NCI-H748 treated with DMSO at 0.1 percent for 48 hours (cell line): ENCODE measurements at places on chromosomes 6 and 20.

- peak; percentile 41 for DNase-seq
Measured at GRCh38 chr6:3259491-3259958, 778 bp downstream of the PSMG4 start.

DNA sequence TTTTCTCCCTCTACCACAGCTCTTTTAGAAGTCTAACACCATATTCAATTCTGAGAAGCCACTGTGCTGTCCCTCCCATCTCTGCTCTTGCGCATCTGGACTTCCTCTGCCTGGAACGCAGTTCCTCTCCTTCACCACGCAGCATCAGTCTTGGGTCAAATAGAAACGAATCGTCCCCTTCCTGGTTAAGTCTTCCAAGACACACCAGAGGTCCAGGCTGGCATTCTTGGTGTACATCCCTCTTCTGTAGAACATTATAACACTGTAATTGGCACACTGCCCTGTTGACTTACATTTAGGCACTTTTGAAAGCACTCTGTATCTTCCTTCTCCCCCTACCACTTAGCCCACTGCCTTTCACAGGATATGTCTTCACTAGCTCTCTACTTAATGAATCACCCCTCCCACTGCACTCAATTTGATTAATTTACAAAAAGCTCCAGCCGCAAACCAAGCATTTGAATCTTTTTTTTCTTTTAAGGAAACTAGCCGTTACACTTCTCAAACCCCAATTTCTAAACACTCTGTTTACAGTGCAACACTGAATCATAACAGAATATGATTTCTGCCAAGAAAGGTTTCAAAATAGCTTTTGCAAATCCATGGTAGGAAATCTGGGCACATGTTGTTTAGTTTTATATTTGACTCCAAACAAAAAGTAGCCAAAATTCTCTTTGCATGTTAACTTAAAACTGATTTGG lies 140.8 kb upstream of the CARMIL1 start:
- DNase-seq, result no peak

DNA sequence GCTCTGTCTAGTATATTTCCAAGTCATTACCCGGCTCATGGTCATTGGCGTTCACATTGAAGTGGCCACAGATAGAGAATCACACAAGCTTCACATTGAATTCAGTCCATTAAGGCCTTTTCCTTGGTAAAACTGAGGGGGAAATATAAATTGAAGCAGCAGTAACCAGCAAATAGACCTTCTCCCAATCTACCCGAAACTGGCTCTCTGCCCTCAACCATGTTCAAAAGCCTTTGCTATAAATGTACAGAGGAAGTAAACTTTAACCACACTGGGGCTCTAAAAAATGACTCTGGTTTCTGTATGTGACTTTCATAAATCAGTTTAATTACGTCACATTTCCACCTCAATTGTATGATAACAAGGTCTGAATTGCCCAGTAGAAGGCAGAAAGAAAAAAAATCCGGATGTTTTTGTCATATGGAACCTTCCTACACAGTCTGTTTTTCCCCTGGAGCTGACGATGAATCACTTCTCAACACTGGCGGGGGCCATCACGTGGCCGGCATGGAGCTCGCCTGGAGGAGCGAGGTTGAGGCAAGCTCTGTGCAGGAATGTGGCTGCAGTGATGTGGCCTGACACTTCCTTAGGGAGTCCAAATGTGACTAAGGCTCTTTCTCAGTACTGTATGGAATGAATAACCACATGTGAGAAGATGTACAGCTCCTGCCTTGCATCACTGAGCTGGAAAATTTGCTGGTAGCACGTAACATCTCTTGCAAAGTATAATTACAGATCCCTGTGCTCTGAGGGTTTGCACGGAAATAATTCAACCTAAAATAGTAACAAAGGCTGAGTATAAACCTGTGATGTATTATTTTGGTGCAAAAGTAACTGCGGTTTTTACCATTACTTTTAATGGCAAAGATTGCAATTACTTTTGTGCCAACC lies 58.6 kb upstream of the SNX9 start:
- no peak for DNase-seq

- peak; percentile 66 for DNase-seq
Measured at GRCh38 chr6:40308533-40309306, 278.4 kb downstream of the LRFN2 start.

- DNase-seq, result no peak
Measured at GRCh38 chr6:34110610-34111009, 35.3 kb downstream of the GRM4 start.

DNA sequence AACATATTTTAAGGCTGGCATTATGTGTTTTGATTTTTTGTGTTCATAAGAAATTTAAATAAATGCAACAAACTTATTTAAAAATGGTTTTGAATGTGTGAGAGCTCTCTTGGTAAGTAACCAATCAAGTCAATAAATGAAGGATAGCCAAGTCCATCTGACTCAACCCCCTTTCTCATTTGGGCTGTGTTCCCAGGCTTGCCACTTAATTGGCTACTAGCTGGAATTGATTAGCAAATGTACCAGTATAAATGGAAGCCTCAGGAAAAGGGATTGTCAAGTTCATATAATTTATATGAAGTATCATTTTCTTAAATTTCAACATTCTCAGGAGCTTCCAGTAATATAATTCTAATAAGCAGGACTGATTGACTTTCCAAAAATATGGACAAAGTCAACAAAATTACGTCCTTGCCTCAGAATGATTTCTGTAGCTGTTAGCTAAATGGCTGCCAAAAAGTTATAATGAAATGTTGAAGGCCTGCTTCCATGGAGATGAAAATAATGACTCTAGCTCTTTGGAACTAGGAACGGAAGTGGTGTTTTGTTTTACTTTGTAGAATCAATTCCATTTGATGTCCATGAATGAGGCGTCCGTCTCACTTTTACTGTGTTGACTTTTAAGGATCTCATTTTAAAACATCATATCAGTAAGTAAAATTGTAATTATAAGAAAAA lies 614.9 kb downstream of the CDH26 start:
- peak; percentile 86 for DNase-seq

DNA sequence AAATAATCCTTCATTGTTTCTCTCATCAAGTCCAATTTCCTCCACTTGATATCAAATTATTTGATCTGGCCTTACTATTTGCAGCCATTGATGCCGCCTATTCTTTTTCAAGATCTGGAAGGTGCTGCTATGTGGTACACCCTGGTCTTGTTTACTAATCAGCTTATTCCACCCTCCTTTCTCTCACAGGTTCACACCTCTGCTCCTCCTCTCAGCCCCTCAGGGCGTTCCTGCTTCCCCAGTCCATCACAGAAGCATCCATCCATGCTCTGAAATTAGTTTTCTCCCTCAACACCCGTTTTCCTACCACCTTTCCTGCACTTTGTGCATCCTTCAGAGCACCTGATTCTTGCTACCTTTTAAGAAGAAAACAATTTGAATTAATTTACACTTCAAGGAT lies 183.6 kb downstream of the EPHA7 start:
- DNase-seq, result no peak

DNA sequence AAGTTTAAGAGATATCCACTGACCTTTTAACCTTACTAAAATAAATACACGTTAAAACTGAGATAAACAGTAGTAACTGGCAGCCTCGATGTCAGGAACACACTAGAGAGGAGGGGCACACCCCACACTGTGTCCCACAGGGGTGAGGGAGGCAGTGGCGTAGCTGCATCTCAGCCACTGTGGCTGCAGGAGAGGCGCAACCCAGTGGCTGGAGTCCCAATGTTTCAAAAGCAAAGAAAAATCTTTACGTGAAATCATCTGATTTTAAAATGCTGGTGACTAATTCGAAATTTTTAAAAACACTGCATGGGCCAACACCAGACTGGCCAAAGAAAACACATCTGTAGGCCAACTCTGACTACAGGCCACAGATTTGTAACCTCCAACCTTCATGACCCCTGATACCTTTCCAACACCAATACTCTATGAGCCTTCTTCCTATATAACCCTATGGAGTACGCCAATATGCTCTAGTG lies 54.7 kb downstream of the TRAM2 start:
- DNase-seq, result no peak

DNA sequence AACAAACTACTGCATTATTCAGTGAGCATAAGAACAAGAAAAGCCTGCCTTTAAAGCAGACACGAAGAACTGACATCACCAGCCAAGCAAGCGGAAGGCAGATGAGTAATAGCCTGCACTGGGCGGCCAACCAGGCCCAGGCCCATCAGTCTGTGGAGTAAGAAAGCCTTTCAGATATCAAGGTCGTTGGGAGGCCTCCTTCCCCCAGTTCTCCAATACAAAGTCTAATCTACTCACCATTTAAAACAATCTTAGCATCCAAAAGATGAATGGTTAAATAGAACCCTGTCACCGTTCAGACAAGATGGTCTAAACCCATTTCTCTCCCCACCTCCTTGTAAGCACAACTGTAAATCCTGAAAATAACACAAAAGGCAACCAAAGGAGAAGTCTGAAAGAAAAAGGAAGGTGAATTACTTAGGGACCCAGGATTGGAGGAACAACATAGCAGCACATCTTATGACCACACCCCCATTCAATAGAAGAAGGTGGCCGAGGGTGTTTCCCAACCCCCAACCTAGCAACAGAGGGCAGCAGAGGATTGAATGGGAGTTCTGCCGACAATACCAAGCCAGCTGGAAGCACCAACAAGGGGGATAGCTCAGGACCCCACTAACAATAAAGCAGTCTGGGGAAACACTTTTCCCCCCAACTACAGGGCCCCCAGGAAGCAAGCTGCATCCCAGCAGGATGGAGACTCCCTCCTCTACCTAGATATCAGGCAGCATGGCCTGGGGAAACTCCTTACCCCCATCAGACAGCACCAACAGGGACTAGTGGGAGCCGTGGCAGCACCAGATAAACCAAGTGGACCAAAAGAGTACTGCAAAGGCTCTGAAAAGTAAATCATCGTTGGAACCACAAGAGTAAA lies 67.9 kb downstream of the ZHX3 start:
- no peak for DNase-seq

GRCh38 chr6:103617642-103618041 lies 1242.1 kb downstream of the HACE1 start:
- no peak for DNase-seq

DNA sequence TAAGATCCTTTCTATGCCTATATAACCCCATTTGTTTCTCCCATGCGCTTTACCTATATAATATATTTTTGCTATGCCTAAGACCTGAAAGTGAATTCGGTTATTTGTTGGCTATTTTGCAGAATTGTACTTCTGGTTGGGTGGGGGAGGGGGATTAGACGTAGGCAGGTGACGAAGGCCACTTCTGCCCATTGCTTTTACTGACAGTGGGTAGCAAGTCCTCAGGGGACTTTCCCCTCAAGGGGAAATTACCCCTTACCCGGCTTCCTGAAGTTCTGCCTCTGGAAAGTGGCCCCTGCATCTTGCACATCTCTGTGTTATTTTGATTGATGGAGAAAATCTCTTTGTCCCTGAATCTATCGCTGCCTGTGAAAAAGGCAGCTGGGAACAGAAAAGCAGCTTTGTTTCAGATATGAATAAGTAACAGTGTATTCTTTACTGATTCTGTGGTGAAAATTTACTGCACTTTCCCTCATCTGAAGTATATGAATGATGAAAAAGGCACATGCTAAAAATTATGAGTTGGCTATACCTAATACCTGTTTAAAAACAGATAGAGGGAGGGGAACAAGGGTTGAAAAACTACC lies 133.9 kb downstream of the UTRN start:
- DNase-seq, result no peak

GRCh38 chr20:48406498-48406897 lies 421.3 kb downstream of the PREX1 start:
- DNase-seq, result no peak

- DNase-seq, result no peak
Measured at GRCh38 chr20:64203037-64203777, 39.0 kb downstream of the MYT1 start.

DNA sequence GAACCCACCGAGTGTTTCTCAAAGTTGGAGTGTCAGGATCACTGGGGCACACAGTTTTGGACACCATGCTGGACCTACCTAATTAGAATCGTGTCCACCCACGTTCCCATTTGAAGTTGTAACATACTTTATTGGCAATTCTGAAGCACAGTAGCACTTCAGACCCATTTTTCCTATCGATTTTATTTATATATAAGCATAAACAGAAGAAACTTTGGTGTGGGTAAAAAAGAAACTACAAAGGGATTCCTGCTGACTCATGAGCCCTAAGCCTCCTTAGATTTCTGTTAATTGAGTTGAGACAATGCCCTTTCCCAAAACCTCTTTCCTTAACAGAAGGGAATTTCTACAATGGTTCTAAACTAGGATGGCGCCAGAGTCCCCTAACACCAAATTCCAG lies 398.0 kb downstream of the CDKAL1 start:
- DNase-seq, result no peak

DNA sequence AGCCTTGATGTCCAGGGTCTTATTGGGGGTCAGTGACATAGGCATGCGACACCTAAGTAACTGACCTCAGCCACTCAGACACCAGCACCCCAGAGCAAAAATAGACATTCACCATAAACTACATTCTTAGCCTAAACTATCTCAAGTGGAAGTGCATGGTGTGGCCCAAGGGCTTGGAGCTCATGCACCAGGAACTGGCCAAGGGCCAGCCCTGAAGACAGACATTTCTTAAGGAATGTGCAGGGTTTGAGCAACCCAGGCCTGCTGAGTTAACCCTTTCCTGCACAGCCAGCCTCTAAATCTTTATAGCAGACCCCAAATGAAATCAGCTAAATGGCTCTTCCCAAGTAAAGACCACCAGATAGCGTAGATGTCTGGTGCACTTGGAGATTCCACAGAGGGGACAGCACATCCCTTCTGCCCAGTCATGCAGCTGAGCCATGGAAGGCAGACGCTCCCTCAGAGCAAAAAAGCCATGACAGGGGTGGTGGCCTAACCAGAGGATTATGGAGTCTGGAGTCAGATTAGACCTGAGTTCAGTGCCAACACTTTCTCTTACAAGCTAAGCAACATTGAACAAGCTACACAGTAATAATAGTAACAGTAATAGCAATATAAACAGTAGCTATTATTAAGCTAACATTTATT lies 222.6 kb downstream of the ZMYND8 start:
- no peak for DNase-seq

- no peak for DNase-seq
Measured at GRCh38 chr6:70886661-70887060, 70.2 kb downstream of the B3GAT2 start.

DNA sequence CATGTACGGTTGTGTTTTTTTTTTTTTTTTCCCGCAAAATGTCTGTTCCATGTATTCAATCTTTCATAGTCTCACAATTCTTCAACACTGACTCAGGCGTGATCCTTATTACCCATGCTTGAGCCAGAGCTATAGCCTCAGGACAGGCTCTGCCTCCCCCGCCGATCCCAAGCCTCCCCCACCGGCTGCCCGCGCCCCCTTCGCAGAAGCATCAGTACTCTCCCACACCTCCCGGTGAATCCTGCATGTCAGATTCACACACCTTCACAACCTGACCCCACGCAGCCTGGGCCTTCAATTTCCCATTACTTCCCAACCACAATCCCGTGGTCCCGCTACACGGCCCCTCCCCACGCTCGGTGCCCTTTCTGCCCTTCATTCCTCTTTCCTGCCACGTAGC lies 401.5 kb upstream of the JARID2 start:
- no peak for DNase-seq

- DNase-seq, result no peak
Measured at GRCh38 chr6:143505111-143505510, 6.4 kb downstream of the FUCA2 start.

- DNase-seq, result no peak
Measured at GRCh38 chr6:140178935-140179334, 804.5 kb upstream of the CITED2 start.
